ENCODE measurements at places on chromosomes 11 and 22.

GRCh38 chr22:37163575-37164504, 14.1 kb upstream of the IL2RB start:
- no peak for DNase-seq

GRCh38 chr22:29936186-29936585, 53.2 kb downstream of the MTMR3 start:
- DNase-seq = peak; percentile 81

GRCh38 chr11:99535406-99535805, 514.7 kb downstream of the CNTN5 start:
- DNase-seq = no peak

GRCh38 chr22:39177791-39178190, 25.3 kb upstream of the CBX7 start:
- peak; percentile 69 for DNase-seq
